ENCODE measurements at places on chromosomes 3 and 15.

DNA sequence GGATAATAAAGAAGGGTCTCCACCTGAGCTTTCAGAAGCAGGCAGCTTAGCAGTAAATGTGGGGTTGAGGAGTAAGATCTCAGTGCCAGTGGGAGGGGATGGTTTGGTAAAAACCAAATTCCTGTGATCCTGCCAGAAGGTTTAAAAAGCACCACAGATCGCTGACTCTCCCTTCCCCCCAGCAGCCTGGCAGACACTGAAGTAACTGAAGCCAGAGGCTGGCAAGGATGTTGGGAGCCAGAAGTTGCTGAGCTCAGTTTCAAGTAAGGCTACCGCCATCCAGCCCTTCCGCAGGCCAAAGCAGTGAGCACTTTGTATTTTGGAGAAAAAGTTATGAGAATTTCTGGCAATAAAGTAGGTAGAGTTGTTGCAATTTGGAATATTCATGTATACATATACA, 246.4 kb downstream of the ZNF621 start:
- H3K36me3 ChIP-seq, result no peaks in the 10 kb centered on the region
- H3K4me3 ChIP-seq, result no peak overlapping the region
- H3K27me3 ChIP-seq, result no peaks in the 10 kb centered on the region
- H3K27ac ChIP-seq, result no peak overlapping the region

DNA sequence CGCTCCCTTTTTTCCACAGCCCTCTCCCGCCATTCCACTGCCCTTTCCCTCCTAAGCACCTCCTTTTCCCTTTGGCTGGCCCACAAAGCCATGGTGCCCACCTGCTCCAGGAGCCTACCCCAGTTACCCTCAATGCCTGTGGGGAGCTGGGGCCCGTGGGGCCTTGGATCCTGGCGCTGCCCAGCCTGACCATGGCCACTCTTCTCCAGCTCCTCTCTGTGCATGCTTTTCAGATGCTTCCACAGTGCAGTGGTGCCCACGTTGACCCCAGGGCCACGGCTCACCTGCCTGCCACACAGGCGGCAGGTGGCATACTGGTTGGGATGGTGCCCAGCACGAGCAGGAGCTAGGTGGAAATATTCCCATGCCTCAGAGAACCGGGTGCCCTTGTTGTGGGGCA, 1.5 kb downstream of the ZBED2 start:
- DNase-seq, result no peak
- H3K27me3 ChIP-seq, result no peaks in the 10 kb centered on the region
- H3K4me3 ChIP-seq, result peak overlapping the region; percentile 81
- peak overlapping the region; percentile 79 for H3K27ac ChIP-seq

GRCh38 chr3:196620161-196620604, 19.3 kb upstream of the NRROS start:
- H3K4me3 ChIP-seq, result no peak overlapping the region
- DNase-seq, result no peak
- no peaks in the 10 kb centered on the region for H3K27me3 ChIP-seq
- H3K36me3 ChIP-seq, result peaks cover 4% of the 10 kb centered on the region
- peaks cover 30% of the 10 kb centered on the region for H3K4me1 ChIP-seq

DNA sequence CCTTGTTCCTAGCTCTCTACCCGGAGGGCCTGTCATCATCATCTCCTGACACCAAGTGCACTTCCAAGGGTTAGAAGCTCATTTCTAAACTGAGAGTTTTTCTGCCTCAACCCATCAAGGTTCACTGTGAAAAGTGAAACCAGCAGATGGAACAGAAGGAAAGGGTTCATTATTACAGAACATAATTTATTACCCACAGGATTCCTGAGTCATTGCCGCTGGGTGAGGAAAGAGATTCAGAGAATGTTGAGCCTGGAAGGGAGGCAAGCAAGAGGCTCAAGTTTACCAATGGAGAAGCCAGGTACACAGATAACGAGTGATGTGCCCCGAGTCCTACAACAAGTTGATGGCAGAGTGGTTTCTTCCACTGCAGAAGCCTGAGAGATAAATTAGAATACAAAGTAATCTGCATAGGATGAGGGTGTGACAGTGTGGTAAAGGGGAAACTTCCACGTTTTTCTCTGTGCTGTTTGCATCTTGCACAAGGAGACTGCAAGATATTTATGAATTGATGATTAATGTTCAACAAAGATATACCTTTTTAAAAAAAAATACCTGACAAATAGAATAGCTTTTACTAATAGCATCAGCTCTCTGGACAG, 80.5 kb upstream of the SETMAR start:
- H3K27ac ChIP-seq, result no peak overlapping the region
- no peaks in the 10 kb centered on the region for H3K36me3 ChIP-seq
- no peaks in the 10 kb centered on the region for H3K4me1 ChIP-seq
- no peak for DNase-seq
- no peaks in the 10 kb centered on the region for H3K27me3 ChIP-seq

DNA sequence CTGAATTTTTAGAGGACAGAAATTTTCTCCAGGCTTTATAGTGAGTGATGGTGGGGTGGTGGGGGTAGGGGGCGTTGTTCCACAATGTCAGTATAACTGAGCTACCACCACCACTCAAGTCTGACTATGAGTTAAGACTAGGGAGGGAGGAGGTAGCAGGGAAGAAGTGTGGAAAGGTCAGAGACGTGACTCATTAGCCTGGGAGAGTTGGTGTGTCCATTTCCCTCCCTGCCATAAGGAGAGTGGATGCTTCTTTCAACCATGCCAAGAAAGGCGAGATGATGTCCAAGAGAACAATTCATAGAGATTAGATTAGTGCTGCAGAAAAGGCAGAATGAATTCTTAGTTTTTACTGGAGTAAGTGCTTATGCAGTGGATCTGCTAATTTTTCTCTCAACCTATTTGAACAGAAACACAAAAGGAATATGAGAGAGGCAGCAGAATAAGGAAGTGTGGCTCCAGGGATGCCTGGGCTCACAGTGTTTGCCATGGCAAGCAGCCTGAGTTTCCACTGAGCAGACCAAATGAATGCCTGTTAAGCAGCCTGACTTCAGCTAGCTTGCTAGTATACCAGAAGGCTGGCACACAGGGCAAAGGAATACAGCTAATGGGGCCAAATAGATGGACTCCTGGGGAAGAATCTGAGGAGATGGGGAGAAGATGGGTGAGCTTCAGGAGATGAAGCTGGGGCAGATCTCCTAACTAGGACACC, 708.9 kb downstream of the NTRK3 start:
- H3K4me3 ChIP-seq, result no peak overlapping the region
- no peaks in the 10 kb centered on the region for H3K4me1 ChIP-seq
- H3K36me3 ChIP-seq, result no peaks in the 10 kb centered on the region
- no peaks in the 10 kb centered on the region for H3K27me3 ChIP-seq
- no peak for DNase-seq

DNA sequence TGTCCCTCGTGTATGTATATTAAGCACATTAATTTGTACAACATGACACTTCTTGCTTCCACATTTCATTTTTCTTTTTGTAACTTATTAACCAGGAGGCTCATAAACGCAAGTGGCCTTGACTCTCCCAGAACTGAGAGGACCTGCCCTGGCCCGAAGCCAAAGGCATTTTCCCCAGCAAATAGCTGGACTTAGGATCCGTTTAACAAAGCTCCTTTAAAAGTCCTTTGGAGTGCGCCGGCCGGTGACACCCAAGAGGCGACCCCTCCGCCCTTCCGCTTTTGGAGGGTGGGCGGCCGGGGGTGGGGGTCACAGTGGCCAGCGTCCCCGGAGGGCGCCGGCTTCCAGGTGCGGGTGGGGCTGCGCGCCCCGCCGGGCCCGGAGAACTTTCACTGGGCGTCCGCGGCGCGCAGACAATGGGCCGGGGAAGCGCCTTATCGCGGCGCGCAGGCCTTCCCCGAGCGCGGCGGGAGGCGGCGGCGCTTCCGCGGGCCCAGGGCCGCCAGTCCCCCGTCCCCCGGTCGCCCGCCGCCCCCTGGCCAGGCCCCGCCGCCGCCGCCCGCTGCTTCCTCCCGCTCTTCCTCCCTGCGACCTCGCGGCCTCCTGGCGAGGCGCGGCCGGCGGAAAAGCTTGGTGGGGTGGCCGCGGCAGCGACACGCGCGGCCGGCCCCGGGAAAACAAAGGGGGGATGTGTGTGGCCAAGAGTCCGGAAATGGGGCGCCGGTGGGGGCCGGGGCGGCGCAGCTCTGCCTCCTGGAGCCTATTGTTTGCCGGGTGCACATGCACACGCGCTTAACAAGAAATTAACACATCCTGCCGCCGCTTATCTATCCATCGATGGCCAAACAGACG, 613.4 kb downstream of the MCTP2 start:
- DNase-seq, result no peak
- H3K4me1 ChIP-seq, result no peaks in the 10 kb centered on the region

DNA sequence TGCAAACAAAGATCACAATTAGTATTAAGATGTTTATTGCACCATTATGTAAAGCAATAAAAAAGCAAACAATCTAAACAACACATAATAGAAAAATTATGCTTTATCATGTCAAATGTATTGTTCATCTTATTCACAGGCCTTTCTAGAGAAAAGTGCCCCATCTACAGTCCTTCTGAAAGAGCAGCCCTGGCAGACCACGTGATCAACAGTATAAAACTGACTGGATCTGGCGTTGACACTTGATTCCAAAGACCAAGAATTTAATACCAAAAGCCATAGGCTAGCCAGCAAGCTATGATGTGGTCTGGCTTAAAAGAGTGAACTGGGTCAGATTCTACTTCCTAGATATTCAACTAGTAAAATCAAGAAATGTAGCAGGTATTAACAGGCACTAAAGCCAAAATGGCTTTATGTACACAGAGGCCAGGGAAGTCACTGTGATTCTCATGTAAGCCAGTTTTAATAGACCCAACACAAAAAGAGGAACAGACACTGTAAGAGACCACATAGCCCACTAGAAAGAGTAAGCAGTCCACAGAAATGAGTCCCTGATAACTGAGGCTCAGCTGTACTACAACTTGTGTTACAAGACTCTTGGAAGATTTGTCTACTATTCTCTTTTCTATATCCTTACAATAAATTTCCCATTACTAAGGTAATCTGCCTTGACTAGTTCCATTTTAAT, 32.5 kb downstream of the DMXL2 start:
- H3K36me3 ChIP-seq, result no peaks in the 10 kb centered on the region
- H3K27ac ChIP-seq, result no peak overlapping the region
- no peaks in the 10 kb centered on the region for H3K27me3 ChIP-seq

DNA sequence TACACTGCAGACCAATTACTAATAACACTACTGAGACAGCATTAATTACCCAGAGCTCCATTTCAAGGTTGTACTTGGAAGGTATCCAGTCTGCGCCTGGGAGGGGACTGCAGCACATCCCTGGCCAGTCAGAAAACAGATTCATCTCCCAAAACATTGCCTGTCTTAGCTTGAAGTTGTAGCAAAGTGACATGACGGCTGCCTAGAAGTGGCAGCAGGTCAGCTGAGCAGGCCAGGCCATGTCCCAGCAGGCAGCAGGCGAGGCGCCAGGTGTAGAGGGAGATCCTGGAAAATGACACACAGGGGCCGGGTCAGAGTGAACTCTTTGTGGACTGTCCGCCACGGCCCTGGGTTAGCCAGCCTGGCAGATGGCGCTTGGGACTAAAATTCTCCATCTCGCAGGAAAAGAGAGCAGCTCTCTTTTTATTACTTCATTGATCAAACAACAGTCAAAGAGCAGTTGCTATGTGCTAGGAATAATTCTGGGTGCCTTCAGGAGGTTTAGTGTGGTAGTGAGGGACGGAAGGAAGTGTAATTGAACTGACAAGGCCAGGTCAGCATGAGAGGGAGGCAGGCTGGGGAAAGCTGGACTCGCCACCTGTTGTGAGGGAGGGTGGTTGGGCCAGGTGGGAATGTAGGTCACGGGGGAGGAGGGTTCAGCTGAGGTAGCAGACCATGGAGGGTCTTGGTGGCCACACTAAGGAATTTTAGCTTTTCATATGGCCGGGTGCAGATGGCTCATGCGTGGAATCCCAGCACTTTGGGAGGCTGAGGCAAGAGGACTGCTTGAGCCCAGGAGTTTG, 1.3 kb upstream of the MAP6D1 start:
- H3K4me3 ChIP-seq, result peak overlapping the region; percentile 65
- no peak for DNase-seq
- peaks cover 6% of the 10 kb centered on the region for H3K4me1 ChIP-seq
- peaks cover 2% of the 10 kb centered on the region for H3K36me3 ChIP-seq

All from T-helper 2 cell treated with Interferon-gamma antibody and Interleukin-4, amounts not matched to agents 5 μg/mL and 100 μg/mL, for 36 hours (primary cell).